ENCODE measurements at places on chromosomes 1 and 21.

- DNase-seq = no peak
These were observed 39.8 kb downstream of the LHX4 start for GRCh38 chr1:180269645-180270529.

DNA sequence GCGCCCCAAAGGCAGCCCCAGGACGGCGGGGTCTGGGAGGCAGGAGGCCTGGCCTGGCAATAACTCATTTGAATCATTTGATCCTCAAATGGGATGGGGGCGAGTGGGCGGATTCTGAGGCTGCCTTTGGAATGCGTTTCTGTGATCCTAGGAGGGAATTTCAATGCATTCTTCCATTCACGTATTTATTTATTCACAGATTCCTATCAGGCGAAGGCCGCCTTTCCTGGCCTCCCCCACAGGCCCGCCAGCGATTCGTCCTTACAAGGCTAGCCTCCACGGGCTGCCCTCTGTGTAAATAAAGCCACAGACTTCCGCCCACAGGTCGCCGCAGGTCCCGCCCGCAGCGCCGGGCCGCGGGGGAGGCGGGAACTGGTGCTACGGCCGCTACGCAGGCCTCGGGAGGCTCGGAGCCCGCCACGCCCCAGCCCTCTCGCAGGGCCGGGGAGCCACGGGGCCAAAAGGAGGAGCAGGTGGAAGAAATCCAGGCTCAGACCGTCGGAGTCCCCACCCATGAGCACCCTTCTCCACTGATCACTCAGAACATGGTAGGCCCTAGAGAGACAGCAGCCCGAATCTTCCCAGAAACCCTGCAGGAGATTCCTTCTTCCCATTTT lies 31.3 kb upstream of the JUN start:
- peak; percentile 72 for DNase-seq

DNA sequence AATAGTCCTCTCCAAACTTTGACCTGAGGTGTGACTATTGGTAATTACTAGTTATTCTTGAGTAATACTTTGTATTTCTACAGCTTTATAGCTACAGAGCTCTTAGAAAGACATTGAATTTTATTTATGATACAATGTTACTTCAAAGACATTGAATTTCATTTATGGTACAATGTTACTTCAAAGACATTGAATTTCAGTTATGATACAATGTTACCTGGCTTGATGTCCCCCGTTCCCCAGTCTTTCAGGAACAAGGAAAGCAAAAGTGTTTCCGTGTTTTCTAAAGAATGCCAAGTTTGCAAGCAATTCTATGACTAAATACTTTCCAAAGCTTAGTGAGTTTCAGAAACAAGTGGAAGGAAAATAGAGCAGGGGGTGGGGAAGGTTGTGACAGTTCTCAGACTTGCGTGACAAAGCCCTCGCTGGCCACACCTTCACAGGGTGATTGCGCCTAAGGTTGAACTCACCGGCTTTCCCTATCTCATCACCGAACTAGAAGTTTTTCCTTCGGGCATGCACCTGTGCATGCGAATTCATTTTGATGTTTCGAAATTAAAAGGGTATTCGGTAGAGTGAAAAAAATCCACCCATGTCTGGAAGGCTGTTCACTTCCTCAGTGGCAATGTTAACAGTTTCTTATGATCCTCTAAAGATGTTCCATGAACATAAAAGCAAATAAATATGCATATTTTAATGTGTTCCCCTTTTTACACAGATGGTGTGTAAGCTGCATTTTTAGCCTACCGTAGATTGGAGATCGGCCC lies 909 bp upstream of the PAXBP1 start:
- DNase-seq = peak; percentile 81

DNA sequence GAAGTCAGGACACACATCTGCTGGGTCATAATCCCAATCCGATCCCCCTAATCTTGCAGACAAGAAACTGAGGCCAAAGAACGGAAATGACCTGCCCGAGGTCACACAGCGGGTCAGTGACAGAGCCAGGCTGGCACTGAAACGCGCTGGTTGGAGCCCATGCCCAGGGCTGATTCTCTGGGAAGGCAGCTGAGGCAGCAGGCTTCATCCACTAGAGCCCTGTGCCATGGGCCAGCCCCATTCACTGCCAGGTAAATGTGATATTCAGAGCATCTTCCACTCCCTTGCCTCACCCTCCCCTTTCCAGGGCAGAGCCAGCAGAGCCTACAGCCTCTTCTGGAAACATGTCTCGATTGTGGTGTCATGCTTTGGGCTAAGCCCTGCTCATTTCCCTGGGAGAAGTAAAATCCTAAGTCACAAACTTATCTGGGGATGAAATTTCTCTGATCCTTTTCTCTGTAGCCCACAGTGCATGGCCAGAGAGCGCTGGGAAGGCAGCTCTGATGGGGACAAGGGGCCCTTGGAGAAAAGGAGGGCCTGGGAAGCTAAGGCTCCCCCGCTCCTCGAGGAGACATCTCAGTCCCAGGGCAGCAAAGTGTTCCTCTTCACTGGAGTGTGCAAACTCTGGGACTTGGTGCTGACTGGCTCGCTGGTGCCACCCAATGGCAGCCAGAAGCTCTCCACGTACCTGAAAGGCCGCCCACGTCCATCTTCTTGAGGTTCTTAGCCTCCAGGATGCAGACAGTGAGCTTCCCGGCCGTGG lies 110.4 kb downstream of the SYT2 start:
- peak; percentile 73 for DNase-seq

GRCh38 chr1:184635980-184636431 lies 118.7 kb downstream of the EDEM3 start:
- no peak for DNase-seq

DNA sequence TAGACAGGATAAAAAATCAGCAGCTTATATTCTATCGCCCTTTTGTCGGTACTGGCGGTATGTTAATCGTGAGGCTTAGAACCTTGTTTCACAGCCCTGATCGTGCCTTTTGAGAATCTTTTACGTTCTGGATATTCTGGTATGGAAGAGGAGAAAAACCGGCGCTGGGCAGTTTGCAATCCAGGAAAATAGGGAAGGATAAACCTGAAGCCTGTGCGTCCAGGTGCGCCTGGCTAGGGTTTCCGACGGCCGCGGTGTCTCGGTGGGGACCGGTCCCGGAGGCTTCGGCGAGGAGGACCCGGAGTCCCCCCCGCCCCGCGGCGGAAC lies 258 bp upstream of the SYPL2 start:
- no peak for DNase-seq

Data from activated CD4-positive, alpha-beta T cell treated with anti-CD3 and anti-CD28 coated beads for 36 hours (primary cell).